ENCODE measurements at places on chromosomes 6 and 20.

DNA sequence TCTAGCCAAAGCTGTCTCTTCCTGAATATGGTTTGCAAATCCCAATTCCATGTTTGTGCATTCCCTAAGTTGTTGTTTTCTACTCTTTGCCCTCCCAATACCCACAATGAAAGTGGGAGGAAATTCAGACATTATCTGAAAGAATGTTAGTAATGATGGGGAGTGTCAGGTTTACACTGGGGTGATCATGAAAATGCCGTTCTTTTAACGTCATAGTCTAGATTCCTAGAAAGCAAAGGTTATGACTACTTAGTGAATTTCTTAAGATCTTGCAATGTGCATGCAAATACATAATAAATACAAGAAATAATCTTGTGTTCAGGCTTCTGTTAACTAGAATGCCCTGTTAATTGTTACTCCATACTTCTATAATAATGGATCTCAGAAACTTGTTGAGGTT lies 101.0 kb downstream of the LCA5 start:
- DNase-seq = no peak

- no peak for DNase-seq
These were observed 125.3 kb downstream of the ATXN1 start for GRCh38 chr6:16635810-16636602.

- DNase-seq = no peak
These were observed 82.3 kb downstream of the CAP2 start for GRCh38 chr6:17475606-17476244.

GRCh38 chr20:23242104-23242503 lies 108.5 kb upstream of the NXT1 start:
- no peak for DNase-seq

- DNase-seq = no peak
These were observed 45.5 kb upstream of the SRF start for GRCh38 chr6:43125555-43125954.

DNA sequence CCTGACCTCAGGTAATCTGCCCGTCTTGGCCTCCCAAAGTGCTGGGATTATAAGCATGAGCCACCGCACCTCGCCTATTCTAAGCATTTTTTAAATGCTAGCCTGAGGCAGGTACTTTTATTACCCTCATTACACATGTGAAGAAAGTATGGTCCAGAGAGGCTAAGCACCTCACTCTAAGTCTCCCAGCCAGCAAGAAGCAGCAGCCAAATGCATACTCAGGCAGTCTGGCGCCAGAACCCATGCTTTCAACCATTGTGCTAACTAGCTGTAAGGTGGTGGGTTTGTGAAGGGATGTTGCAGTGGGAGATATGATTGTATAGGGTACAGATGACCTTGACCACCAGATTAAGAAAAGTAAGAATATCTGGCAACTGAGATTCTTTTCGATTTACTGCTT lies 26.1 kb upstream of the RIPOR2 start:
- no peak for DNase-seq

GRCh38 chr6:136398453-136398852 lies 108.8 kb upstream of the BCLAF1 start:
- no peak for DNase-seq

- no peak for DNase-seq
These were observed 1.4 kb downstream of the RPRD1B start for GRCh38 chr20:38034961-38035360.

GRCh38 chr6:139334806-139335446 lies 39.5 kb downstream of the CITED2 start:
- DNase-seq = no peak

- no peak for DNase-seq
These were observed 995.1 kb downstream of the KIF16B start for GRCh38 chr20:15578113-15578512.
